ENCODE measurements at places on chromosomes 4 and X.

GRCh38 chrX:623599-624315 lies 6.8 kb upstream of the SHOX start:
- no peak for DNase-seq

- DNase-seq, result no peak
Observed at GRCh38 chrX:17735406-17735805, 1.9 kb upstream of the SCML1 start.

DNA sequence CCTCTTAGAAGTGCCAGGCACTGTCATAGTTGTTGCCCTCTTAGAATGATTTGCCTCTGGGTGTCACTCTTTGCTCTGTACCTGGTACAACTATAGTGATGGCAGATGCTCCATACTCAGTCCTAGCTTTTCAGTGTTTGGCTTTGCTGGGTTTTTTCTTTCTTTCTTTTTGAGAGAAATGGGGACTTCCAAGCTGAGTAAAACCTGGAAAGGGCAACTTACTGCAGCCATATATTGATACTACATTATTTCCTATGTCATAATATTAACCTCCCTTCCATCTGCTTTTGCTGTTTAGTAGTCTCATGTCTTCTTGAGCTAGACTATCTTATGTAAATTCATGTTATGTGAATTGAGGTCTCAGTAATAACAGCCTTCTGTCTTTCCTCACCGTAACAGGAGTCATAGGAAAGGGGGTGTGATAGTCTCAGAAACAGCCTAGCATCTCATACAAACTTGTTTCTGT lies 49.0 kb downstream of the NIPAL1 start:
- DNase-seq, result no peak

- DNase-seq, result no peak
Observed at GRCh38 chr4:87109121-87109520, 111.3 kb downstream of the KLHL8 start.

DNA sequence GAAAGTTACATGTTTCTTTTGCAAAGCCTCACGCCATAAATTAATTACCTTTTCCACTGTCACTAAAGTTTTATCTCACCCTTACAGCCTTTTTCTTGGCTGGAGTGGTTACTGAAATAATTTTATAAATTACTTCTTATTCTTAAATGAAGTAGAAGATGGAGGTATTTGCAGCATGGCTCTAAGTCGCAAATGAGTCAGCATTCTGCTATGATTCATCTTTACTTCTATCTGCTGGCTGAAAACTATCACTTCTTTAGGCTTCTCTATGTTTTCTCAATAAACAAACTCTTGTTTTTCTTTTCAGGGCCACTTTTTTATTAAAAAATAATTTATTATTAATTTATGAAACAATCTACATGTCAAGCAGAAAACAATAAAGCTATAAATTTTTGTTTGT lies 210.2 kb upstream of the GYPA start:
- DNase-seq, result no peak

GRCh38 chr4:130306566-130306965 lies 1210.6 kb downstream of the C4orf33 start:
- DNase-seq, result no peak

GRCh38 chr4:16843831-16844508 lies 54.5 kb downstream of the LDB2 start:
- DNase-seq, result no peak

GRCh38 chrX:46184749-46185148 lies 360.5 kb downstream of the ZNF674 start:
- DNase-seq, result no peak

- no peak for DNase-seq
Observed at GRCh38 chr4:38071801-38072431, 111.7 kb downstream of the PTTG2 start.

All from cerebellar nuclear complex (tissue), 1 donor.